HCT116 (cell line): ENCODE measurements at places on chromosomes 4 and X. TPM values are rescaled to one million over a fixed set of nuclear protein-coding genes. Genes with fewer than 3 reads are reported as not detected.

GRCh38 chr4:174248407-174248806, 35.1 kb downstream of the FBXO8 start:
- no peaks in the 10 kb centered on the region for H3K27me3 ChIP-seq
- no peak overlapping the region for H3K27ac ChIP-seq
- H3K36me3 ChIP-seq: no peaks in the 10 kb centered on the region
- no peak for DNase-seq
- H3K4me1 ChIP-seq: no peaks in the 10 kb centered on the region

DNA sequence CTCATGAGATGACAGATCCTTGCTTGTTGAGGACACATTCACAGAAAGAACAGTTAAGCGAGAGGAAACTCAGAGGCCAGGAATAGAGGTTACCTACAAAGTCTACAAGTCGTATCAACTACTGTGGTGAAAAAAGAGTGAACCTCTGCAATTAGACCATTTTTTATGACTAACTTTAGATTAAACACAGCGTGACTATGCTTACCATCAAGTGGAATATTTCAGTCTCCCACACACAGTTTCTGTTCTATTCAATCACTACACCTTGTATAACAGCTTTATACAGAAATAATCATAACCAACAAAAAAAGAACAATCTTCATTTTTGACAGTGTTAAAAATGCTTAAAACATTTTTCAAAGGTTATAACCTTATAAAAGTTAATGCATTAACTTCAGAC, 46.6 kb downstream of the ADAMTS3 start:
- no peaks in the 10 kb centered on the region for H3K4me1 ChIP-seq
- no peak overlapping the region for H3K27ac ChIP-seq
- no peak for DNase-seq
- no peaks in the 10 kb centered on the region for H3K27me3 ChIP-seq

The RPS3A gene
- 2,446 TPM for total RNA-seq

DNA sequence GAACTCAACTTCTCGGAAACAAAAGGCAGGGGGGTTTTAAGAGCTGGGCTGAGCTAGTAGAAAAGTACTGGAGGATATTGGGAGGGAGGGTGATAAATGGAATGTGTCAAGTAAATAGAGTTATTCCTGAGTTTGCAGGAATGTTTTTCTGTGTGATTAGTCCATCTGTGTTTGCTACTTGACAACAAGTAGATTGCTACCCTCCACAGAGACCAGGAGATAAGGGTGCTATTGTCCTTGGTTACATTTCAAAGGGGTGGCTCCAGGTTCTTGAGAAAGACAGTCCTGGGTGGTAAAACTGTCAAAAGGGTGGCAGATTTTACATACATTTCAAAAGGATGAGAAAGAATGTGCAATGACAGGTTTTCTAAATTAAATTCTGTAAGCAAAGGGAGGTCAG, 181.2 kb upstream of the PPP3CA start:
- no peaks in the 10 kb centered on the region for H3K4me1 ChIP-seq
- no peak for DNase-seq
- H3K27me3 ChIP-seq: no peaks in the 10 kb centered on the region
- no peak overlapping the region for H3K27ac ChIP-seq
- H3K36me3 ChIP-seq: no peaks in the 10 kb centered on the region
- H3K4me3 ChIP-seq: no peak overlapping the region
